ENCODE measurements at places on chromosomes 2 and 18.
A peak's percentile ranks its signal among the peaks of the same experiment; 100 is the strongest.

GRCh38 chr2:62143696-62144095 is 52.2 kb upstream of the B3GNT2 start:
- no peak for DNase-seq

DNA sequence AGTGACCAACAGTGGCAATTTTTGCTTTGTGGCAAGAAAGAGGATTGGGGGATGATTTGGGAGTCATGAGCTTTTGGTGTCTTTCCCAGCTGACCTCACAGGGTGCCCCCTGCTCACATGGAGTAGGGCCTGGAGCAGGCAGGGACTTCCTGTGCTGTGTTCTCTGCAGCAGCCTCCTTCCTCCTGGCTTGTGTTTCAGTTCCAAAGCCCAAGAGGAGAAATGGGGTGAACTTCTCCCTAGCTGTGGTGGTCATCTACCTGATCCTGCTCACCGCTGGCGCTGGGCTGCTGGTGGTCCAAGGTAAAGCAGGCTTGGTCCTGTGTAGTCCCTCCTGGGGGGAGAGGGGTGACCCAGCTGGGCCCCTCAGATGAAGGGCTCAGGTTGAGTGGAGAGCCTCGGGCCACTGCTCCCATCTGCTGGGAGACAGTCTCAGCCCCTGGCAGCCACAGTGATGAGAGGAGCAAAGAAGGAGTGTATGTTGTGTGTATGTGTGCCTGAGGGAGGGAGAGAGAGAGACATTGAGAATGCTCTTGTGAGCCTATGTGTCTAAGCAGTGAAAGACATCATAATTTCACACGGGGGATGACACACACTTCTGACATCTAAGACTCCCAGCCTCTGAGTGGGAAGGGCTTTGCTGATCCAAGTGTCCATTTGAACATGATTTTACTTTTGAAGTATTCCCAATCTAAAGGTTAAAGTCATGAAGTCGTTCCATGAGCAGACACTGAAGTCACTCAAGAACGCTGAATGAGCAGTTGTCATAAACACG is 27.2 kb downstream of the MARCO start:
- DNase-seq = no peak

- DNase-seq = no peak
Measured at GRCh38 chr2:235045336-235045972, 93.6 kb downstream of the SH3BP4 start.

- no peak for DNase-seq
Measured at GRCh38 chr18:58113337-58113736, 69.3 kb downstream of the NEDD4L start.

DNA sequence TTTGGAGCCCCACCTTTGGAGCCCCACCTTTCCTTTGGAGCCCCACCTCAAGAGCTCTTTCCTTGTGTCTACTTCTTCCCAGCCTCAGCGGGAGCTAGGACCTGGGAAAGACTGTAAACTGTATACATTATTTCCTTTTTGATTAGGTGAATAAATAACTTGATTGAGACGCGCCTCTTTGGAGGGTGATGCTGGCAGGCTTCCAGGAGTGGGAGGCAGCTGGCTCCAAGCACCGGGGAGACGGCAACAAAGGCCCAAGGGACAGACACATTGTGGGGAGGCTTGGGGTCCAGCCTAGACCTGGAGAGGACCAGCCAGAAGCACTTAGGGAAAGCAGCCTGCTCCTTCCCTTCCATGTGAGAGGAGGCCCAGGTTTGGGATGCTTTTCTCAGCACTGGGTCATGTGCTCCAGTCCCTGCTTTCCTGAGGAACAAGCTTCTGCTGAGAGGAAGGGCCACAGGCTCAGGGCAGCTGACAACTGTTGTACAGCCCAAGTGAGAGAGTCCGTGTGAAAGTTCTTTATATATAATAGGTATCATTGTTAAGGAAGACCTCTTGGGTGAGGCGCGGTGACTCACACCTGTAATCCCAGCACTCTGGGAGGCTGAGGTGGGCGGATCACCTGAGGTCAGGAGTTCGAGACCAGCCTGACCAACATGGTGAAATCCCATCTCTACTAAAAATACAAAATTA is 297.2 kb upstream of the SLC14A2 start:
- peak; percentile 69 for DNase-seq

Measured in NCI-H1092 treated with DMSO at 0.1 percent for 48 hours (cell line).